T-helper 17 cell (primary cell): ENCODE measurements at places on chromosomes 11 and 22.

GRCh38 chr11:1843098-1843473 is 4.3 kb downstream of the TNNI2 start:
- peak overlapping the region; percentile 100 for H3K27ac ChIP-seq
- DNase-seq = no peak
- H3K27me3 ChIP-seq = no peaks in the 10 kb centered on the region
- peaks cover 5% of the 10 kb centered on the region for H3K36me3 ChIP-seq
- H3K4me1 ChIP-seq = peaks cover 43% of the 10 kb centered on the region
- peak overlapping the region; percentile 98 for H3K4me3 ChIP-seq

DNA sequence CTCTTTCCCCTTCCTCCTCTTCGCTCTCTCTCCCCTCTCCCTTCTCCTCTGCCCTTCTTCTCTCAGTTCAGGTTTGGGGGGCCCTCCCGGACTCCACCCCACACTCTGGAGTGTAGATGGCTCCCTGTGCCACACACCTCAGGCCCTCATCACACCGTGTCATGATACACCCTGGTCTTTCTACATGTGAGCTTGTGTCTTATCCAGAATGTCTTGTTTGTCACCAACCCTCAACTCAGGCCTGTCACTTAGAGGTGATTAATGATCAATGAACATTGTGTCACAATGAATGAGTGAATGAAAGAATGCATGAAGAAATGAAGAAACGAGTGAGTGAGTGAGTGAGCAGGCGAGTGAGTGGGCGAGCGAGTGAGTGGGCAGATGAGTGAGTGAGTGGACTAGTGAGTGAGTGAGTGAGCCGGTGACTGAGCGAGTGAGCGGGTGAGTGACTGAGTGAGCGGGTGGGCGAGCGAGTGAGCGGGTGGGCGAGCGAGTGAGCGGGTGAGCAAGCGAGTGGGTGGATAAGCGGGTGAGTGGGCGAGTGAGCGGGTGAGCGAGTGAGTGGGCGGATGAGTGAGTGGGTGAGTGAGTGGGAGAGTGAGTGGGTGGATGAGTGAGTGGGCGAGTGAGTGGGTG is 33.8 kb downstream of the CAPN1 start:
- DNase-seq = no peak
- H3K27ac ChIP-seq = no peak overlapping the region
- peaks cover 26% of the 10 kb centered on the region for H3K4me1 ChIP-seq
- no peaks in the 10 kb centered on the region for H3K36me3 ChIP-seq

DNA sequence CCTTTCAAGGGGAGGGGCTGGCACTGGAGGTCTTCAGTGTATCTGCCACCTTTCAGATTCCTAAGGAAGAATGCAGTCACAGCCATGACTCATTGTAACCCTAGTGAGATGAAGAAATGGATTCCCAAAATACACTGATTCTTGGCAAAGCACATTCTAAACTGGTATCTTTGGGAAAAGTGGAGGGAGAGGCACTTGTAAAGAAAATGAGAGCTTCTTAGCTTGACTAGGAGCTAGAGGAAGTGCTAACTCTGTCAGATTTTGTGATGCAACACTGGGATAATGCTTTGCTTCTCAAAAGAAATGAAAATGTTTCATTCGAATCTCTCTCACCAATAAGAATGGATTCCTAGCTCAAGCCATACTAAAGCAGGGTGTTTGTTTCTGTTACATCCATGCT is 14.3 kb downstream of the NRIP3 start:
- no peak overlapping the region for H3K4me3 ChIP-seq
- peaks cover 33% of the 10 kb centered on the region for H3K27me3 ChIP-seq
- H3K4me1 ChIP-seq = no peaks in the 10 kb centered on the region

- H3K27me3 ChIP-seq = peaks cover 12% of the 10 kb centered on the region
- no peak overlapping the region for H3K27ac ChIP-seq
- DNase-seq = no peak
- peaks cover 16% of the 10 kb centered on the region for H3K4me1 ChIP-seq
Measured at GRCh38 chr22:30611197-30611596, 4.2 kb downstream of the TCN2 start.

- H3K27ac ChIP-seq = no peak overlapping the region
- H3K27me3 ChIP-seq = no peaks in the 10 kb centered on the region
- H3K4me3 ChIP-seq = no peak overlapping the region
Measured at GRCh38 chr11:33291004-33291777, 34.0 kb downstream of the HIPK3 start.

GRCh38 chr22:30245181-30245984 is 1.2 kb downstream of the LIF start:
- peaks cover 45% of the 10 kb centered on the region for H3K4me1 ChIP-seq
- DNase-seq = no peak
- H3K36me3 ChIP-seq = peaks cover 6% of the 10 kb centered on the region
- H3K27ac ChIP-seq = peak overlapping the region; percentile 11

DNA sequence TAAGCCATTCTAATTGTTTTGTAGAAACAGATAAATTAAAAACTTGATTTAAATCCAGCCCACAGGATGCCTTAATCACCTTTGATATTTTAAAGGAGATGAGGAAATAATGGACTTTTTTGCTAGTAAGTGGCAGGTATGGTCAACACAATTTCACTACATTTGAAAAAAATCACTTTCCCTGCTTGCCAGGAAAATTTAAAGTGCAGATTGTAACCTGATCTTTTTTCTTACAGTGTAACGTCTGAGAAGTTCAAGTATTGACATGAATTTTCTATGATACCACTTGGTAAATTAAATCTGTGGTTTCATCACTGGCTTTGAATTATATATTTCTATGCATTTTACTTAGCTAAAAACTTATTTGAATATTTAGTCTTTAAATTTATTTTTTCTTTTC is 65.3 kb downstream of the ARHGEF12 start:
- H3K4me3 ChIP-seq = no peak overlapping the region
- no peak for DNase-seq
- H3K4me1 ChIP-seq = peaks cover 3% of the 10 kb centered on the region
- H3K27ac ChIP-seq = no peak overlapping the region

- peaks cover under 1% of the 10 kb centered on the region for H3K4me1 ChIP-seq
- no peaks in the 10 kb centered on the region for H3K27me3 ChIP-seq
- H3K27ac ChIP-seq = no peak overlapping the region
- H3K36me3 ChIP-seq = peaks cover 2% of the 10 kb centered on the region
- no peak for DNase-seq
- H3K4me3 ChIP-seq = no peak overlapping the region
Measured at GRCh38 chr11:129652835-129653234, 162.8 kb upstream of the TMEM45B start.

DNA sequence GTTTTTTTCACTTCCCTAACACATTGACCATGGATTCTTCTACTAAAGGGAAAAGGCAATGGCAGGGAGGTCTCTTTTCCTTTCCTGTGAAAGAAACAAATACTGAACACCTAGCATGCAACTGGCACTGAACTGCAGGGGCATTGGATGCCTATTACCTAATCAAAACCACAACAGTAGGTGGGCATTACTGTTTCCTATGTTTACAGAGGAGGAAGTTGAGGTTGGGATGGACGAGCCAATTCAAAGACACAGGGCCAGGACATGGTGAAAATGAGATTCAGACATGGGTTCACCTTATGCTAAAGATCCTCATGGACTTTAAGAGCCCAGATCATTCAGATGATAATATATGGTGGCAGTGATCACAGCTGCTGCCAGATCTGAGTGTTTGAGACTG is 407.0 kb downstream of the MIAT start:
- H3K27me3 ChIP-seq = peaks cover 27% of the 10 kb centered on the region
- no peak overlapping the region for H3K27ac ChIP-seq
- DNase-seq = no peak
- H3K4me1 ChIP-seq = peaks cover 4% of the 10 kb centered on the region

GRCh38 chr11:76972051-76972450 is 62.1 kb upstream of the B3GNT6 start:
- DNase-seq = no peak
- H3K36me3 ChIP-seq = peaks cover 2% of the 10 kb centered on the region
- H3K4me3 ChIP-seq = no peak overlapping the region
- H3K27ac ChIP-seq = no peak overlapping the region

- H3K27ac ChIP-seq = no peak overlapping the region
- no peaks in the 10 kb centered on the region for H3K27me3 ChIP-seq
- no peak for DNase-seq
- H3K36me3 ChIP-seq = no peaks in the 10 kb centered on the region
Measured at GRCh38 chr22:42934338-42934737, 77.3 kb upstream of the ARFGAP3 start.

- peaks cover 3% of the 10 kb centered on the region for H3K36me3 ChIP-seq
- no peaks in the 10 kb centered on the region for H3K27me3 ChIP-seq
- peak overlapping the region; percentile 94 for H3K4me3 ChIP-seq
- DNase-seq = no peak
Measured at GRCh38 chr22:23893121-23893944, 850 bp upstream of the MIF start.

DNA sequence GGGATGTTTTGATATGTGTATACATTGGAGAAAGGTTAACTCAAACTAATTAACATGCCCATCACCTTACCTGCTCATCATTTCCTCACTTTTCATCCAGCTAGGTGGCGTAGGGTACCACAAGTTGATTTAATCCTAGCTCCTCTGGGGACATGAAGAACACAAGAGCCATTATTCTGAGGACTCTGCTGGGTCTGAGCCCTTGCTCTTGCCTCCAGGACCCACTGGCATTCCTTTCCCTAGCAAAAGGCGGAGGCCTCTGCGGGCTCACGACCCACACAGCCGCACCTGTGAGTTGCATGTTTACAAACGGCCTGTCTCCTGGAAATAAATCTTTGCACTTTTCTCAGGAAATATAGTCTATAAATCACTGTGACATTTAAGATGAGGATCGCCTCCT is 871.9 kb downstream of the TBC1D22A start:
- H3K27ac ChIP-seq = no peak overlapping the region
- peaks cover 7% of the 10 kb centered on the region for H3K27me3 ChIP-seq
- H3K4me3 ChIP-seq = no peak overlapping the region
- no peaks in the 10 kb centered on the region for H3K36me3 ChIP-seq
- no peaks in the 10 kb centered on the region for H3K4me1 ChIP-seq

DNA sequence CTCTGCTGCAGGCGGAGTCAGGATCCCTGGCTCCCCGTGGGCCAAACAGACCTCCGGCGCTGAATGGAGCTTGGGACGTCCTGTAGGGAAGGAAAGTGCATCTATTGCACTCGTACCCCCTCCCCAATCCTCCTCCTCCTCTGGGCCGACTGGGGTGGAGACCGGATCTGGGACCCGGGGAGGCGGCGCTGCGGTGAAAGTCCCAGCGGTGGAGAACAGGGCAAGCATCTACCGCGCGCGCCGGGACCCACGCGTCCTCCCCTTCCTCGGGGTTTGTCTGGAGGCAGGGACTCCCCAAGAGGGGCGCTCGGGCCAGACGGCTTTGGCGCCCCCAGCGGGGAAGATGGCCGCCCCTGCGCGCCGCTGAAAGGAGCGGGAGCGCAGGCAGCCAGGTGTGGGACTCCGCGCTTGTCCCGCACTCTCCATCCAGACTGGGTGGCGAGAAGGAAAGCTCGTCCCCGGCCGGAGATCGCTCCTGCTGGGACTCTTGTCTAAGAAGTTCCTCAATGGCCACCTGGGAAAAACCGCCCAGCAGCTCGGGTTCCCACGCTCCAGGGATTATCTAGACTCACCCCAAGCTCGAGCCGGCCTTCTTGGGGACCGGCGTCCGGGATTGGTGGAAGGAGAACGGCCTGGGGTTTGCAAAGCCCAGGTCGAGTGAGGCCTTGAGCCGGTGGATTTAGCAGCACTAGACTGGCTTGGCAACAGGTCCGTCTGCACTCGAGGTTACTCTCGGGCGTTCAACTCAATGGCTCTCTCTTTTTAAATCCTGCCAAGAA is 718 bp downstream of the FADS2 start:
- H3K4me3 ChIP-seq = peak overlapping the region; percentile 91
- peaks cover 16% of the 10 kb centered on the region for H3K27me3 ChIP-seq
- H3K36me3 ChIP-seq = peaks cover 4% of the 10 kb centered on the region
- H3K4me1 ChIP-seq = peaks cover 40% of the 10 kb centered on the region

DNA sequence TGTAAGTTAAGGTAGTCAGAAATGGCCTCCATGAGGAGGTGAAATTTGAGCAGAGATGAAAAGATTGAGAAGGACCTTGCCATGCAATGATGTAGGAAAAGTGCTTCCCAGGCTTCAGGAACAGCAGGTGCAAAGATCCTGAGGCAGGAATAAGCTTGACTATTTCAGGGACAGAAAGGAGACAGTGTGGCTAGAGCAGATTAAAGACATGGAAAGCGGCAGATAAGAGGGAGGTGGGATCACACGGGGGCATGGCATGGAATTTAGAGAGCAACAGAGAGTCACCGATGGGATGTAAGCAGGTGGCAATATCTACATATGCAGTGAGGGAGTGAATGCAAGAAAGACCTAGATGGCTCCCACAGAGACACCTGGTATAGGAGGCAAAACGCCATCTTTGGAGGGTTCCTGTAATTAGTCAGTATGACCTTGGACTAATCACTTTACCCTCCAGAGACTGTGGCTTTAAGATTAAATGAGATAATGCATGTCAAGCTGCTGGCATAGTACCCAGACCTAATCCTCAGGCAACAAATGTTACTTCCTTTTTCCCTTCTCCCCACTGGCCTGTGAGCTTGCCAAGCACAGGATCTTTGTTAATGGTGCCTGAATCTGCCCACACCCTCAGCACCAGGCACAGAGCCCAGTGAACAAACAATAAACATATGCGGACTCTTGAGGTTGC is 24.6 kb upstream of the ACER3 start:
- peaks cover 2% of the 10 kb centered on the region for H3K4me1 ChIP-seq
- H3K27me3 ChIP-seq = peaks cover 38% of the 10 kb centered on the region
- no peak overlapping the region for H3K4me3 ChIP-seq
- H3K27ac ChIP-seq = no peak overlapping the region

GRCh38 chr11:114154271-114155047 is 94.9 kb downstream of the ZBTB16 start:
- DNase-seq = no peak
- no peak overlapping the region for H3K27ac ChIP-seq
- peaks cover 37% of the 10 kb centered on the region for H3K4me1 ChIP-seq
- no peak overlapping the region for H3K4me3 ChIP-seq
- no peaks in the 10 kb centered on the region for H3K27me3 ChIP-seq
- peaks cover 2% of the 10 kb centered on the region for H3K36me3 ChIP-seq

GRCh38 chr11:59582006-59582405 is 33.6 kb downstream of the OSBP start:
- H3K27ac ChIP-seq = peak overlapping the region; percentile 19
- H3K4me3 ChIP-seq = no peak overlapping the region
- H3K27me3 ChIP-seq = no peaks in the 10 kb centered on the region
- H3K36me3 ChIP-seq = peaks cover 18% of the 10 kb centered on the region
- H3K4me1 ChIP-seq = peaks cover 2% of the 10 kb centered on the region

- peaks cover 9% of the 10 kb centered on the region for H3K4me1 ChIP-seq
- peak overlapping the region; percentile 57 for H3K27ac ChIP-seq
- DNase-seq = no peak
- H3K4me3 ChIP-seq = no peak overlapping the region
- H3K36me3 ChIP-seq = peaks cover 8% of the 10 kb centered on the region
Measured at GRCh38 chr11:133911171-133911570, 45.6 kb downstream of the IGSF9B start.

GRCh38 chr11:64970731-64971151 is 1.2 kb downstream of the MAJIN start:
- H3K4me3 ChIP-seq = peak overlapping the region; percentile 79
- H3K4me1 ChIP-seq = peaks cover 12% of the 10 kb centered on the region

GRCh38 chr11:105367129-105367528 is 227.6 kb upstream of the CARD18 start:
- no peaks in the 10 kb centered on the region for H3K36me3 ChIP-seq
- peaks cover 4% of the 10 kb centered on the region for H3K27me3 ChIP-seq
- H3K4me3 ChIP-seq = no peak overlapping the region
- H3K27ac ChIP-seq = no peak overlapping the region
- H3K4me1 ChIP-seq = no peaks in the 10 kb centered on the region

- peak overlapping the region; percentile 100 for H3K27ac ChIP-seq
- DNase-seq = peak; percentile 74
- H3K27me3 ChIP-seq = no peaks in the 10 kb centered on the region
- H3K4me3 ChIP-seq = peak overlapping the region; percentile 98
Measured at GRCh38 chr11:62545437-62546243, 966 bp downstream of the AHNAK start.
